ENCODE measurements at places on chromosomes 5 and 9.

GRCh38 chr5:62681117-62681850, 102.7 kb downstream of the LRRC70 start:
- no peak for DNase-seq

DNA sequence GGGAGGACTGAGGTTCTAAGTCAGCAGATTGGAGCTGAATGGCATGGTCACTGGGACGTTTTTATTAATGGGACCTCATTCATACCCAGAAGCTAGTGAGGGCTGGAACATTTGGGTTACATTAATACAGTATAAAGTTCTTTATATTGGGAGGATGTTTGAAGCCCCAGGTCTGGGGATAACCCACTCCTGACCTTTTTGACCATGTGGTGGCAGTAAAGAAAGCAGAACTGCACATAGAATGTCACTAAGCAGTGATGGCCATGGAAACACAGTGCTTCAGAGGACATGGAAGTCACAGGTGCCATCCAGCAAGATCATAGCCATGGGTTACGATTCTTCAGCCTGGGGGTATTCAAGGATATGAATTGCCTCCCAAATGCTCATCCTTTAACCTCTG, 176.0 kb downstream of the ATP10B start:
- no peak for DNase-seq

DNA sequence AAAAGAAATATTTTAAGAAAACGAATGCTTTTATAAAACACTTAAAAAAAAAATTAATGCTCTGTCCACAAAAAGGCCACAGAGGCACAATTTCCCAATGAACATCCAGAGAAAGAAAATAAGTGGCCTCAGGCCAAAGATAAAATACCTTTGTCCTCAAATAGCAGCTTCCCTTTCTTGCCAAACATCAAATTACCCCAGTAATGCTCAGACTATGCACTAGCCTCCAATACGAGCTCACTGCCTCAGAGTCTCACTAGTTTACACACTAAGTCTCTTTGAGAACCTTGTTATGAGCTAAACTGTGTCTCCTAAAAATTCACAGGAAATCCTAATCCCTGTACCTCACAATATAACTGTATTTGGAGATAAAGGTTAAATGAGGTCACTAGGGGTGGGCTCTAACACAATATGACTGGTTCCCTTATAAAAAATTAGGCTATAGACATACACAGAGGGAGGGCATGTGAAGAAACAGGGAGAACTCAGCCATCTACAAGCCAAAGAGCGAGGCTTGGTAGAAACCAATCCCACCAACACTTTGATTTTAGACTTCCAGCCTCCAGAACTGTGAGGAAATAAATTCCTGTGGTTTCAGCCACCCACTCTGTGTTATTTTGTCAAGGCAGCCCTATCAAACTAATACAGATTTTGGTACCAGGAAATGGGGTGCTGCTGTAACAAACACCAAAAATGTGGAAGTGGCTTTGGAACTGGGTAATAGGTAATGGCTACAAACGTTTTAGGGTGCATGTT, 4.4 kb downstream of the MPDZ start:
- no peak for DNase-seq

DNA sequence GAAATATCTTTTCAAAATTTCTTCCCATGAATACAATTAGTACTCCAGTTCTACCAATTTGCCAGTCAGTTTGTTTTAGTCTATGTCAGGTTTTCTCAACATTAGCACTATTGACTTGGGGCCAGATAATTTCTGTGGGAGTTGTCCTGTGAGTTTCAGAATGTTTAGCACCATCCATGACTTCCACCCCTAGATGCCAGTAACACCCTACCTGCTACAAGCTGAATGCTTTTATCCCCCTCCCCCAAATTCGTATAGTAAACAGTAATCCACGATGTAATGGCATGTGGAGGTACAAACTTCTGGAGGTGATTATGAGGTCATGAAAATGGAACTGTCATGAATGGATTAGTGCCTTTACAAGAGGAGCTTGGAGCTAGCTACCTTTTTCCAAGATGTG, 420.0 kb downstream of the CDH18 start:
- no peak for DNase-seq

DNA sequence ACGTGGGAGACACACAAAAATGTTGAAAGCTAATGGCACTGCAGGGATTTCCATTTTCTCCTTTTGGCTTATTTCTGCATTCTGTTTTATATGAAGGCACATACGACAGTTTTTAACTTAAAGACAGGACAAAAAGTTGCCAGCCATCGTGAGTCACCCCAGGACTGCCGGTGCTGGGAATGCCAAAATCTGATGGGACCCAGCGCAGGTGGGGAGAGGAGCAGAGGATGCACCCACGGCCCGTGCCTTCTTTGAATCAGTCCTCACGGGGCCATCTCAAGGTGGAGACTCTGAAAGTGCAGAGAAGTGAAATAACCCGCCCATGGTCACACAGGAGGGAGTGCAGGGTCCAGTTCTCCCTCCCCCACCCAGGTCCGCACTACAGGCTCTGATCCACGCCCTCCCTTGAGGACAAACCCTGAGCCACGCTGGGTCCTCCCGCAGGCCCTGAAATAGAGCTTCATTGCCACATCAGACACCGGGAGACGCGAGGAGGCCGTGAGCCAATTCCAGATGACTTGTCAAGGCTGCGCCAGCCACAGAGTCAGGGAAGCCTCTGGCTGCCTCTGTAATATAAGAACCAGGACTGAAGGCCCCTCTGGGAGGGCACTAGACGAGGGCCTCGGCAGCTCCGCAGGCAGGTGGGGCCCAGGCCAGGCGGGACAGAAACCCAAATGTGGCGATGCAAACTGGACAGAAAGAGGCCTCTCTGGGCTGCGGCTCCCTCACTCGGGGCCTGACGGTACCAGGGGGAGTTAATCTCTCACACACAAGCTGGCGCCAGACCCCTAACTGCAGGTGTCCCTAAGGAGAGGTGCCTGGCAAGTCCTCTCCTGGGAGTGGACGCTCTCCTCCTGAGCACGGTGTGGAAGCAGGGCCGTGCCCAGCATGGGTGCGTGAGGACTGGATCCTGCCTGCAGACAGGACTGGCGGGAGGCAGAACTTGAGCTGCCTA, 22.9 kb downstream of the ADAMTS2 start:
- DNase-seq: no peak

All from right kidney (tissue), 9 donors.